H7 (cell line): ENCODE measurements at places on chromosomes 6 and 20. TPM values are rescaled to one million over a fixed set of nuclear protein-coding genes. Genes with fewer than 3 reads are reported as not detected.

DNA sequence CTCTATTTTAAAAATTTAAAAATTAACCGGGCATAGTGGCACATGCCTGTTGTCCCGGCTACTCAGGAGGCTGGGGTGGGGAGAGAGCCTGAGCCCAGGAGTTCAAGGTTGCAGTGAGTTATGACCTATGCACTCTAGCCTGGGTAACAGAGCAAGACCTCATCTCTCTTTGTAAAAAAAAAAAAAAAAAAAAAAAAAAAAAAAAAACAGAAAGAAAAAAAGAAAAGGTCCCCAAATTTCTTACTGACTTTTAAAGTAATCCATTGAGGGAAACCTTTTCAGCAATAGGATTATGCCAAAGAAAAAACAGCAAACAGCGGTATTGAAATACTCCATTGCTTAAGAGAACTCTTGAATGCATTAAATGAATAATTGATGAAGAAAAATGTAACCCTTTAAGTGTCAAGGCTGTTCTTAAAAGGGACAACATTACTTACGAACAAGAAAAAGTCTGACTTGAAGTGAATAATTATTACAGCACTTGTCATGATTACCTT, 6.0 kb upstream of the DNAAF9 start:
- no peak for DNase-seq

DNA sequence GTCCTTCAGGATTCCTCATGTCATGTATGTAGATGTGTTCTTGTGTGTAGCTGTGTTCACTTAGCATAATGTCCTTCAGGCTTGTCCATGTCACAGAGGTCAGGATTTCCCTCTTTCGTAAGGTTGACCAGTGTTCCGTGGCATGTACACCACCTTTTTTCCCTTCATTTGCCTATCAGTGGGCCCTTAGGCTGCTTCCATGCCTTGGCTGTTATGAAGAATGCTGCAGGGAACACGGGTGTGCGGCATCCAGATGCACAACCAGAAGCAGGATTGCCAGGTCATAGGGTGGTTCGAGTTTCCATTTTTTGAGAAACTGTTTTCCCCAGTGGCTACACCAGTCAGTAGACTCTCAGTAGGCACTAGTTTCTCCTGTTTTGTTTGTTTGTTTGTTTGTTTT, 29.2 kb downstream of the SYNDIG1 start:
- DNase-seq = no peak

DNA sequence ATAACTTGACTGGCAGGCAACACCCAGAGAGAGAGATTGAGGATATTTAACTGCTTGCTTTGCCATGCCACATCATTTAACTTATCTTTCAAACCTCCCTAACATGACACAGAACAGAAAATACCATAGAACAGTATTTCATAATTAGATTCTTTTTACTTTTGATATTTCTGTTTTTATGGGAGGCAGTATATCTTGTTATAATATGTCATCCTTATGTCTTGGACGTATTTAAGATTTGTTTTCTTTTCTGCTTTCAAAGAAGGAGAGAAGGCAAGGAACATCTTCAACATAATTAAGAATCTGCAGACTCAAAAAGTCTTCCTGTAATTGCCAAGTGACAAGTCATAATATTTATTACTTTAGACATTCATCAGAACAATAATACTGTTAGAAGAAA, 1283.7 kb downstream of the GRIK2 start:
- no peak for DNase-seq

DNA sequence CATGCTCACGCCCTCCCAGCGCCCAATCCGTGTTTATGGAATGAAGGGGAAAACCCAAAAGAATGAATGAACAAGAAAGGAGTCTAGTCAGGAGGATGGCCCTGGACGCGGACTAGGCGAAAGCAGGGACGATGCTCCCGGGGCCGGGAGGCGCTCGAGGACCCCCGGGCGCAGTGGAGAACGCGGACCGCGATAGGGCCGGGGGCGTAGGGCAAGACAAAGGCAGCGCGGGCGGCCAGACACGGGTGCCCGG, 758 bp downstream of the GCLC start:
- no peak for DNase-seq

DNA sequence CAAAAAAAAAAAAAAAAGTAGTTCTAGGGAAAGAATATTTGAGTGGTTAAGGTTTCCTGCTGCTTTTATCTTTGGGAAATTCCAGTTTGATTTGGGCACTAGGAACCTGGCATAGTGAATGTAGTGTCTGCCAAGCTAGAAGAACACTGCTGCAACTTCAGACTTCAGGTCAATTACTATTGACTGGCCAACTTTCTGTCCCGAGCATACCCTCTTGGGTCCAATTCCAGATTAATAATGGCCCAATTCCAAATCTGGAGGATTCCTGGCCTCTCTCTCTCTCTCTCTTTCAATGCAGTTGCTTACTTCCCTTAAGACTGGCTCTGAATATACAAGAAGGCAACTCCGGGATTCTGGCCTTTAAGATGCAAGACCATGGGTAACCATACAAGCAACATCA, 74.9 kb downstream of the ANKEF1 start:
- DNase-seq = no peak

- no peak for DNase-seq
Measured at GRCh38 chr6:12276930-12277315, 13.2 kb upstream of the EDN1 start.

DNA sequence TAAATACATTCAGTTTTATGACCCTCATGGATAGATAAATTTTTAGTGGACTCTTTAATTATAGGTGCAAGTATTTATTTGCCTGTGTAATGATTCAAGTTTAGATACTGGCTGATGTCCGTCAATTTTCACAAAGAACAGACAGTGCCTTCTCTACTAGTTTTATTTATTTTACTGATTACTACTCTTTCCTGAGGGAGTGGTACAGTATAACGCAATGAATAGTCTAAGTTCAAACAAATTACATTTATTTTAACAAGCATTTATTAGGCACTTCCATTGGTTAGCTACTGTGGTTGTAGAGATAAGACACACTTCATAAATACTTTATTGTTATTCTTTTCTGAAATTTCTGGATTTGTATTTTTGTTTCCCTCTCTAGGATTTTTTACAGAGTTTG, 74.3 kb downstream of the ADGRG6 start:
- DNase-seq = no peak

SAMD10 gene
- total RNA-seq = 3.8 and 5.7 TPM in 2 replicates

OR2H1 gene
- total RNA-seq = not detected in 2 replicates

EPB41L2 gene
- 25.9 and 26.6 TPM in 2 replicates for total RNA-seq

EFCAB8 gene
- total RNA-seq = 0.17 and 0.44 TPM in 2 replicates
